ENCODE measurements at places on chromosomes 16 and 17.

DNA sequence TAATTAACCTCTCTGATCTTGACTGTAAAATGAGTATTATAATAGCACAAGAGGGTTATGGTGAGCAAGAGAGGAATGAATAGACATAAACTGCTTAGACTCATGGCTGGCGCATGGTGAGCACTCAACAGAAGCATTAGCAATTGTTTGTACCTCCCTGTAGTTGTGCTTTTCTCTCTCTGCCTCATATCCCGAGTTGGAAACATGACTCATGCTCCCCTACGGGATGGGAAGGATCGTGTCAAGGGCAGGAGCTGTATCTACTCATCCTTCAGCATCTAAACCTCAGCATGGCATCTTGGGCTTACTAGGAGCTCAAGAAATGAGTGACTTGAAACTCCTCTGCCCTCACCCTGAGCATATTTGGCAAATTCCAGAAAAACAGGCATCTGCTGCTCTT, 299.6 kb downstream of the MAP2K4 start:
- no peak for DNase-seq

DNA sequence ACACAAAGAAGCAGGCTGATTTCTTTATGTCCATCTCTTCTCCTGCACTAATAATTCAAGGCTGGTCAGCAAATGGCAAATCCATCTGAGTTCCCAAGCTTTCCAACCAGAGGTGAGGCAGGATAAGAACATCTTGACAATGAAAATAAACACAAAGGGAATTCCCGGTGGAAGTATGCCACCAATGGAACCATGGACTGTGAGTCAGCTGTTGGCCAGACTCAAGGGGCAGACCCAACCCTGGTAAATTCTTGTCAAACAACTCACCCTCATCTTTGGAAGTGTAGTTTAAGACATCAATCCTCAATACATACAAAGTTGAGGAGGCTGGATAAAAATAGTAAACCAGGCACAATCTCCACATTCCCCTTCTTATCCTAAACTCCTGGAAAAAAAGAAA, 74.3 kb upstream of the CES5A start:
- no peak for DNase-seq

DNA sequence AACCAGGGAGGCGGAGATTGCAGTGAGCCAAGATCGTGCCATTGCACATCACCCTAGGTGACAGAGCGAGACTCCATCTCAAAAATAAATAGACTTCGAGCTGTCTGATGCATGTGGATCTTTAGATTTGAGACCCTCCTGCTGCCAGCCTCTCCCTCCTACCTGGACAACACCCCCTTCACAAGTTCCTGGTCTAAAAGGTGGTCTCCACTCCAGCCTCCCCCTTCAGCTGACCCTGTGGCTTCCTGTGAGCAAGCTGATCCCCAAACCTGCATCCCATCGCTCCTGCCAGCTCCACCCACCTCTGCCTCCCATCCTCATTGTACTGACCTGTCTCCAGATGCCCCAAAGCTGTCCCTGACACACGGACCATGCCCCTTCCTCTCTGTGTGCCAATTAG, 27.1 kb upstream of the FAAP100 start:
- no peak for DNase-seq

- DNase-seq = no peak
Observed at GRCh38 chr17:17381446-17382064, 78.4 kb downstream of the NT5M start.

GRCh38 chr17:2380226-2380922, 20.5 kb downstream of the MNT start:
- no peak for DNase-seq

GRCh38 chr16:70738083-70738977, 52.5 kb upstream of the MTSS2 start:
- DNase-seq = no peak

DNA sequence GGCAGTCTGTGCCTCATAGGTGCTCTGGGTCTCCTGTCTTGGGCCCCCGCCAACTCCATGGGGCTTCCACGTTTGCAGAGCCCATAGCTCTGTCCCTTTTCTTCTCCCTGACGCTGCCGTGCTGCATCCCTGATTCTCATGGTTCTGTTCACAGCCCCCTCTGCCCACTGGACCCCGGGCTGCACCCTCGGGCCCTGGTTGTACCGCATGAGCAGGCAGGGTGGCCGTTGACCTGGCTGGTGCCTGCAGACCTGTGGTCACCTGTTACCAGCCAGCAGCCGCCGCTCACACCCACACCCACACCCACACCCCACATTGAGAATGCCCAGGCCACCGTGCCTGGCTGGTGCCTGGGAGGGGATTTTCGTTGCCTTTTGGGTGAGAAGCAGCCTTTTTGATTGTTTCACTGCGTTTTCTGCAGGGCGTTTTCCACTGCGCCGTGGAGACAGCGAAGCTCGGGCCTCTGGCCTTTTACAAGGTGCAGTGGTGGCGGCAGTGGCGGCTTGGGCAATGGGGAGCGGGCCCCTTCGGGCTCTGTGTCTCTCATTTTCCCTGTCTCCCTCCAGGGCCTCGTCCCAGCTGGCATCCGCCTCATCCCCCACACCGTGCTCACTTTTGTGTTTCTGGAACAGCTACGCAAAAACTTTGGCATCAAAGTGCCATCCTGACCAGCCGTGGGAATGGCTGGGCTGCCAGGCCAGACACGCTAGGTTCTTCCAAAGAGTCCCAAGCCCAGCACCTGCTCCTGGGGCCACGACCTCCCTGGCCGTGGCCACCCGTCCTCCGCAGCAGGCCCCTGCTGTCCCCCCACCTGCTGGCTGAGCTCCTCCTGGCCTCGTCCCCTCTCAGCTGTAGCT, 7.6 kb downstream of the SLC25A10 start:
- DNase-seq = no peak

DNA sequence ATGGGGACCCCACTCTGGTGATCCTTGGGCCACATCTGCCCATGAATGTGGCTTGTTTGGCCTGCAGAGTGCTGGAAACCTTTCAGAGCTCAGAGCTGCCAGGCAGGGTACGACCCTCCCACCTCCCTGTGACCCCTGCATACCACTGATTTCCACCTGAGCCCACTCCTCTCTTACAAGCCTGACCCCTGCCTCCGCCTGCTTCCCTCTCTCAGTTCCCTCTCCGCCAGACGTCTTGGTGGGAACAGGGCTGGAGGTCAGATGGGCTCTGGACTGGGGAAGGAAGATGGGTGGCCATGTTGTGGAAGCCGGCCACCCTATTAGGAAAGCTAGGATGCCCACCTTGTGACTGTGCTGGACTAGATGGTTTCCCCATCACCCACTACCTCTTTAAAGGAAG, 185.1 kb downstream of the KATNIP start:
- no peak for DNase-seq

- DNase-seq = no peak
Observed at GRCh38 chr17:10768750-10769251, 35.1 kb downstream of the TMEM238L start.

- DNase-seq = no peak
Observed at GRCh38 chr17:63035695-63036094, 69.7 kb downstream of the TANC2 start.

- DNase-seq = no peak
Observed at GRCh38 chr17:39082482-39082881, 69.0 kb downstream of the PLXDC1 start.

DNA sequence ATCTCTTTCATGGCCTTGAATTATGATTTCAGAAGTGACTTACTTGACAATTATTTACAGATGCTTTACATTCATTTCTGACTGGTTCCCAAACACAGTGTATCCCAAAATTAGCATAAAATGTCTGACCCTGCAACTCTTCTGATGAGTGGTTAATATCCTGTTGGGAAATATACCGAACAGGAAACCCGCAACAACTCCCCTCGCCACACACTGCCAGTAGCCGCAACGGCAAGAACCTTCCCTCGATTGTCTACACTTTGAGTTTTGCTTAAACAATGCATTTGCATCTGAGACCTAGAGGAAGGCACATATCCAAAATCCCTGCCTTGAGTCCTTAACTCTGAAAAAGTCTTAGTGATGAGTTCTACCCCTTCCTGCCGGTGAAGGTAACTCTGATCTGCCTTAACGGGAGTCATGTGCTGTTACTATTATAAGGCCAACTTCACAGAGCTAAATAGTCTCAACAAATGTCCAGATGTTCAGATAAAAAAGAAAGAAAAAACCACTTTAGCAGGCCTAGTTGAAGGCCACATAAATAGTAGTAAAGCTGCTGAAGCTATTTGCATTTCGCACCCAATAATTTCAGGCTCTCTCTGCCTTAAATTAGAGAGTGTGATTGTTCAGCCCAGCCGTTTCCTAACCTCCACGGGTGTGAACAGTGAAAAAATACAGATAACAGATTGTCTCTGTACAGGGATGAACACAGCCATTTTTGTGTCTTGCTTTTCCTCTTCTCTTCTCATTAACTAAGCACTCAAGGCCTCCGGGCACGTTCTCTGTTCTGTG, 321.1 kb downstream of the HS3ST3B1 start:
- no peak for DNase-seq

- no peak for DNase-seq
Observed at GRCh38 chr16:4830408-4830807, 16.7 kb downstream of the GLYR1 start.

DNA sequence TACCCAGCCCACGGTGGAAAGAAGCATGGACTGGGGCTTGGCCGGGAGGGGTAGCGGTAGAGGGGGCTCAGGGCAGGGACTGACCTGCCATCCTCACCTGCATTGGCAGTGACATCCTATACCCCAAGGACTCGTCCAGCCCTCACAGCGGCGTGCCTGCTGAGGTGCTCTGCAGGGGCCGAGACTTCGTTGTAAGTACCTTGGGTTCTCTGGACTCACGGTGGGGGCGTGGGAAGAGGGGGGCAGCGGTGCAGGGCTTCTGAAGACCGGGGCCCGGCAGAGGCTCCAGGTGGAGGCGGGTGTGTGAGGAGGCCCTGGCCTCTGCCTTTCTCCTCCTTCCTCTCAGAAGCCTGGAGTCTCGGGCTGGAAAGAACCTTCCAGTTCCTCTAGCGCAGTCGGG, 25.5 kb downstream of the POLR3E start:
- DNase-seq = no peak

DNA sequence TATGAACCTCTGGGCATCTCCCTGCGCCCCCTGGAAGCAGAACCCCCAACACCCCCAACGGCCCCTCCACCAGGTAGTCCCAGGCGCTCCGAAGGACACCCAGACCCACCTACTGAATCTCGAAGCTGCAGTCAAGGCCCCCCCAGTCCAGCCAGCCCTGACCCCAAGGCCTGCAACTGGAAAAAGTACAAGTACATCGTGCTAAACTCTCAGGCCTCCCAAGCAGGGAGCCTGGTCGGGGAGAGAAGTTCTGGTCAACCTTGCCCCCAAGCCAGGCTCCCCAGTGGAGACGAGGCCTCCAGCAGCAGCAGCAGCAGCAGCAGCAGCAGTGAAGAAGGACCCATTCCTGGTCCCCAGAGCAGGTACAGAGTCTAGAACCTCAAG, 1.5 kb downstream of the BCL6B start:
- no peak for DNase-seq

DNA sequence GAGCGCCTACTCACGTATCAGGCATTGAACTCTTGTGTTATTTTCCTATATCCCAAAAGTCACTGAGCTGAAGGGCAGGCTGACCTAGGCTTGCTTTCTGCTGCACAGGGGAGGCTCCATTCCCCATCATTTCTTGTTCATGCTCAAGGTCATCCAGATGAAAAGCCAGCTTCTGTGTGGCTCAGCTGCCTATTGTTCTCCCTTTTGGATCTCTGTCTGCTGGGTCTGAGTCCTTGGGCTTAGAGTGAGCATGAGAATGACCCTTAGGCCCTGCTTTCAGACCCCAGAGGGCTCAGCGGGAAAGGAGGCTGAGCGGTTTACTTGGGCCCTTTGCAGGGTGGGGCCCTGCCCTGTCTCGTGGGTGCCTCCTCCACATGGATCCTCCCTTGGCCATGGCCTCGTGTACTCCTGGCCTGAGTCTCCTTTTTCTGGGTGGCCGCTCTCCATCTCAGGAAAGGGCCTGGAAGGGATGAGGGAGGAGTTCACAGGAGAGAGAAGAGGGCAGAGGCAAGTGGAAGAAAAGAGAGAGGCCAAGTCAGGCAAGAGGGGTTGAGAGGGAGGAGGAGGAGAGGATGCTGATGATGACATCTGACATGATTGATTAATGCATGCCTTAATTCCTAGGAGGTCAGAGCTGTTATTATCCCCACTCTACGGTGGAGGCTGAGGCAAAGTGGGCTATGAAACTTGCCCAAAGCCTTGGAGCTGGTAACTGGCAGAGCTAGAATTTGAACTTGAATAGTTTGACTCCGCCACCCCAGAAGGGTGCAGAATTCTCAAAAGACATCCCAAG, 19.8 kb upstream of the MAP3K14 start:
- no peak for DNase-seq

- DNase-seq = no peak
Observed at GRCh38 chr17:21090902-21091618, 35.7 kb upstream of the DHRS7B start.

DNA sequence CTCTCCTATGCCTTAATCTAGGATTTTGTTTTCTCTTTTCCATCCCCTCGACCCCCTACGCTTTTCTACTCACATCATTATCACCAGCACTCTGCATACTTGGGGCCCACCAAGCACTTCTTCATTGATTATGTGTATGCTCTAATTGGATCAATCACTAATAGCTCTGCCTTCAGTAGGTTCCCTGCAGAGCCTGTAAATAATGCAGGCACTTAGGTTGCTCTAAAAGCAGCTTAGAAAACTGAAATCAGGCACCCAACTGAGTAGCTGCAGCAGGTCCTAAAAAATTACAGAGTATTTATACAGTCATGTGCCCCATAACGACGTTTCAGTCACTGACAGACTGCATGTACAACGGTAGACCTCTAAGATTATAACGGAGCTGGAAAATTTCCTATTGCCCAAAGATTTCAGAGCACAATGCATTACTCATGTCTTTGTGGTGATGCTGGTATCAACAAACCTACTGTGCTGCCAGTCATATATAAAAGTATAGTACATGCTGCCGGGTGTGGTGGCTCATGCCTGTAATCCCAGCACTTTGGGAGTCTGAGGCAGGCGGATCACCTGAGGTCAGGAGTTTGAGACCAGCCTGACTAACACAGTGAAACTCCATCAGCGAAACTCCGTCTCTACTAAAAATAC, 280.4 kb downstream of the HS3ST3B1 start:
- DNase-seq = no peak

- DNase-seq = no peak
Observed at GRCh38 chr17:68821860-68822696, 133.1 kb downstream of the ABCA8 start.

- DNase-seq = no peak
Observed at GRCh38 chr17:9436630-9437029, 139.0 kb downstream of the STX8 start.

DNA sequence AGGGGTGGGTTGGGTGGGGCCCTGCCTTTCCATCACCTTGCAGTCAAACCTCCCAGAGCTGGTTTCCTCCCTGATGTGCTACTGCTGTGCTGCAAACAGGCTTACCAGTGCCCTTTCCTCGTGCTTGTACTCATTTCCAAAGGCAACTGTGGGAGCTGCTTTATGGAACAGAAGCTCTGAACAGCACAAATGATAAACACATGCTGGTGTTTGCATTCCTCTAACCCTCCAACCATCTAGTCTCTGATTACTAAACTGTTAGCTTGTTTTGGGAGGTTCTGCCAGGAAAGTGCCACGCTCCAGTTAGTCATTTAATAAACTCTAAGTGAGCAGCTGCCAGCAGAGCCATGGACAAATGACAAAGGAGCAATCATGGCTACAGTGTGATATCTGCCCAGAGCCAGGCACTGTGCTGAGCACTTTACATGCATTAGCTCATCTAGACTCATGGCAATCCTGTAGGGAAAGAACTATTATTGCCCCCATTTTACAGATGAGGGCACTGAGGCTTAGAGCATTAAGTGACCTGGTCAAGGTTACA, 110.4 kb downstream of the VAT1L start:
- DNase-seq = no peak
